Aorta (tissue), 5 donors: ENCODE measurements at places on chromosomes 1 and 21. TPM values are rescaled to one million over a fixed set of nuclear protein-coding genes. Genes with fewer than 3 reads are reported as not detected.

Gene SHISAL2A
- polyA plus RNA-seq = 0.23 TPM

Gene CLCA4
- 13.4 TPM for polyA plus RNA-seq

Gene FAM72A
- 2.4 TPM for polyA plus RNA-seq

Gene OR2L3
- polyA plus RNA-seq = not detected

Gene CACNA1S
- polyA plus RNA-seq = not detected

Gene TNNT2
- polyA plus RNA-seq = 24.0 TPM

Gene NR1I3
- not detected for polyA plus RNA-seq

Gene RAB4A
- polyA plus RNA-seq = 38.1 TPM

Gene PAQR6
- polyA plus RNA-seq = 2.3 TPM

Gene PLCH2
- polyA plus RNA-seq = not detected

Gene TACSTD2
- polyA plus RNA-seq = 1.6 TPM

Gene PKLR
- polyA plus RNA-seq = 1.0 TPM

Gene NCAM2
- 1.1 TPM for polyA plus RNA-seq

Gene ZBTB18
- polyA plus RNA-seq = 4.3 TPM

Gene VASH2
- polyA plus RNA-seq = 0.26 TPM

Gene SLAMF6
- polyA plus RNA-seq = not detected

Gene LCE1C
- polyA plus RNA-seq = not detected

Gene GUCA2A
- 1.0 TPM for polyA plus RNA-seq

Gene CFHR2
- polyA plus RNA-seq = not detected

Gene RALGPS2
- polyA plus RNA-seq = 6.1 TPM

Gene MAP1LC3C
- not detected for polyA plus RNA-seq

Gene WLS
- 29.9 TPM for polyA plus RNA-seq

Gene BSND
- polyA plus RNA-seq = not detected

Gene NHLH2
- not detected for polyA plus RNA-seq

Gene RIPPLY3
- polyA plus RNA-seq = not detected

Gene KMO
- polyA plus RNA-seq = 1.3 TPM

Gene TEKT2
- polyA plus RNA-seq = 0.82 TPM
